ENCODE measurements at places on chromosomes 16 and 17.

DNA sequence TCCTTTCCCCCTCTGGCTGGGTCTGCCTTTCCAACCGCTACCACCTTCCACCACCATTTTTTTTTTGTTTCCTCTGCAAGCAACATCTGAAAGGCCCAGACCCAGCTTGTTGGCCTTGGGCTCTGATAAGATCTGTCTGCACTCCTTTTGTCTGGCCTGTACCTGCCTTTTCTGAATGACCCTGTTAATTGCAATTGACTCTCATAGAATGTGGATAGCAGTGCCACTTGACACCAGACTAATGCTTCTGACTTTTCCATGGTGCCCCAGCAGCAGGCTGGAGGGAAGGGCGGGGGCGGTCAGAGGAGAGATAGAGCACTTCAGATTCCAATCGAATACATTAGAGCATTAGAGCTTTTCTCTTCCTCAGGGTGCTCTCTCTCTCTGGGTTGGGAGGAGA lies 538.9 kb downstream of the WWOX start:
- DNase-seq = no peak

DNA sequence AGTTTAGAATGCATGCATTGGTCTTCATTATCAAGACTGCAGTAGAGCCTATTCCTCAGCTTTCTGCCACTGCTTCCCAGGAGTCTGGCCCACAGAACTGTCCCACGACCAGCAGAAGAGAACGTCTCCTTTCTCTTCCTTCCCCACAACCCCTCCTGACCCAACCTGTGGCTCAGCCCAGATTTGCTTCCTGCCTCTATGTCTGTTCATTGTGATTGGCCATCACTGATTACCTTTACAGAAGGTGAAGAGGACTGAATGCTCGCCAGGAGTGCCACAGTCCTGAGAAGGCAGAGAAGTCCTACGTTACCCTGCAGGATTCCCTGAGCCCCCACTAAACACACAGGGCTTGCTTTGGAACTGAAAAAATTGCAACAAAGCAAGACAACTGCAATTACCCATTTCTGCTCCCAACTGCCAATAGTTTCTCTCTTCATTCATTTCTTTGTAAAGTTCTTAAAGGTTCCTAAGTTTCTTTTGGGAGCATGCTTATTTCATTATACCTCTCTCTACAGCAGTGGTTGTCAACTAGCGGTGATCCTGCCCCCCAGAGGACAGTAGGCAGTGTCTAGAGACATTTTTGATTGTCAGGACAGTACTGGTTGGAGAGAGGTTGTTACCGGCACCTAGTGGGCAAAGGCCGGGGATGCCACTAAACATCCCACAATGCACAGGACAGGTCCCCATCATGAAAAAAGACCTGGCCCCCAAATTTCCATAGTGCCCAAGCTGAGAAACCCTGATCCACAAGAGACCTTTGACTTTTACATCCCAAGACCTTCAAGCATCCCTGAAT lies 4.5 kb upstream of the NAT9 start:
- peak; percentile 71 for DNase-seq

DNA sequence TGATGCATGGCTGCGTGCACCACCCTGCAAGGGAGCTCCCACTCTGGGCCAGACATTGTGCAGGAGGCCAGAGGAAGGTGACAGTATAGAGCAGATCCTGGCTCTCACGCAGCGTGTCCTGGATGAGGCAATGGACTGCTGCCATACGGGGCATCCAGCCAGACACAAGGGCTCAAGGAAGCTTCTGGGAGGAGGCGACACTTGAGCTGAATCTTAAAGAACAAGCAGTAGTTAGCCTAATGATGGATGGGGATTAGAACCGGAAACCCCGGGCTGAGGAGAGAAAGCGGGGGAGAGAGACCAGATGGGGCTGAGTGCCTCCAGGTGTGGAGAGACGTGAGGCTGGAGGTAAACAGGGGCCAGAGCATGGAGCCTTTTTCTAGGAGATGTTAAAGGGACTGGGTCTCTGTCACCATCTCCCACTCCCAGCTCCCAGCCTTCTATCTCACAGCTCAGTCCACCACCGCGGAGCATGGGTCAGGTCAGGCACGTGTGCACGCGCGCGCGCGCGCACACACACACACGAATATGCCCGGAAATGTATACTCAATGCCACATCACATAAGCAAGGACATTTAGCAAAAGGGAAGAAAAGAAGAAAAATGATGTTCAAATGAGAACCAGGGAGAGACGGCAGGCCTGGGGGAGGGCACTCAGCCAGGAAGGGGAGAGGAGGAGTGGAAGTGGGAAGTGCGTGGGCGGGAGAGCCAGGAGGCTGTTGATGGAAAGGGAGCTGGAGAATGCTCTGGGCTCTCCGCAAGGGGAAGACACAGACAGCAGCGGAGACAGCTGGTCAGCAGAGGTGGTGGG lies 46.3 kb downstream of the CCDC42 start:
- peak; percentile 43 for DNase-seq

- DNase-seq = no peak
Measured at GRCh38 chr17:13749891-13750235, 148.1 kb upstream of the HS3ST3A1 start.

DNA sequence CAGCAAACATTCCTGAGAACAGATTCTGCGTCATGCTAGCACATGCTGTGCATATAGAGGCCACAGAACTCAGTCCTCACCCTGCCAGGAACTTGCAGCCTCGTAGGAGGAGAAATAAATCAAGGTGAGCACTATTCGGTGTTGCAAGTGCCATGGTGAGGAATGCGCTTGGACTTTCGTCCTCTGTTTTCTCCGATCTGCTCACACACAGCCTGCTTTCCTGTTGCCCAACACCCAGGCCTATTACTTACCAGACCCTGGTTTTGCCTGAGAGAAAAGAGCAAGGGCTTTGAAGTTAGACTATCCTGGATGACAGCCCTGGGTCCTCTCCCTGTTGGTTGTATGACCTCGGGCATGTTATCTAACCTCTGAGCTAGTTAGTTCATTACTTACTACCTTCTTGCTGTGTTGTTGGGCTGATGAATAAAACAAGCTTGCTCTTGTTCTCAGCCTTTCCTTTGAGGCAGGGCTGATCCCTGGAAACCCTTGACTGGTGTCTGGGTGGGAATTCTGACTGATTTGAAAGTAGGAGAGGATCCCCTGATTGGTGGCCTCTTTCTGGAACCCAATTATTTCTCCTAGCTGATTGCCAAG lies 2.9 kb downstream of the ACSF2 start:
- DNase-seq = no peak

DNA sequence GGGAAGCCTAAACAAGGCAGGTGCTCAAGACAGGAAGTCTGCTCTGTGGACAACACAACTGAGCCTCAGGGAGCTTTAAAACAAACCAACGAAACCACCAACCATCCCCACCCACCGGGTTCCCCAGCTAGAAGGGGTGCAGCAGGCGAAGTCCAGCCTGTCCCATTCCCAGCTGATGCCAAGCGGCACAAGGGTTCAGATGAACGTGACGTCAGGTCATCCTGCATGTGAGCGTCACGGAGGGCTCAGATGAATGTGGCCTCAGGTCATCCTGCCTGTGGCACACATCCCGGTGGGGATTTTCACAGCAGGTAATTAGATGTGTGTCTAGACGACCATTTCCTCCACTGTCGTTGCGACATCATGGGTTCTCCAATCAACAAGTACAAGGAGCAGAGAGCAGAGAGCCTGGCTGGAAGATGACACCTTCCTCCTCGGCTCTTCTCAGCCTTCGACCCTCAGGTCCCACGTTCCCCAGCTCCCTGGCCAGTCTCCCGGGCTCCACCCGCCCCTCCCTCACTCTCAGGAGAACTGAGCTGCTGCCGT lies 246.5 kb downstream of the FOXL1 start:
- no peak for DNase-seq

DNA sequence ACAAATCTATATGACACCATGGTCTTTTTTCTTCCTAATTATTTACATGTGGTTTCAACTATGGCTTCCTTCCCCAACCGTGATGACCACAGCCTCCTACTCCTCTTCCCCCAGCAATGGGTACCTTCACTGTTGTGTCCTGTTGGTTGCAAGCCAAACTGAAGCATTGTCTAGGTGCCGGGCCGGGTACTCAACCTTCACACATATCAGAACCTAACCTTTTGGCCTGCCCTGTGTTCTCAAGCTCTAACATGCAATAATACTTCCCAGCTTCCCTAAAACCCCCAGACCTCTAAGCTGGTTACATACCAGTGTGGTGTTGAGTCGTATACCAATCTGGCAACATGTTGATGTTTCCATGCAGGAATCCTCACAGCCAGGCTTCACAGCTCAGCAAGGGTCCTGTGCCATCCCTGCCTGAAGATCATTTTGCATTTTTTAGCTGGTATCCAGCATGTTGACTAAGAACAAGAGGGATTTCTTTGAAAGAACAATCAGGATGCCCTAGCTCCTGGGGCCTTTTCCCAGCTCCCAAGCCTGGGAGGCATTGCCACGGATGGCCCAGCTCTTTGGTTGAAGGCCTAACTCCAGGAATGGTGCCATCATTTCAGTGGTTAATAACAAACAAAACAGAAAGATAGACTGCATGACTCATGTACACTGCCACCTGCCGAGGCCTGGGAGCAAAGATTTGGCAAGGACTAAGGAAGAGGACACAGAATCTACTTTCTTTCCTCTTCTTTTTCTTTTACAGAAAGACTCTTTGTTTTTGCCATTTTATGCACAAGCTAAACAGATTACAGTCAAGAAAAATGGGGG lies 373.7 kb upstream of the SALL1 start:
- peak; percentile 26 for DNase-seq

DNA sequence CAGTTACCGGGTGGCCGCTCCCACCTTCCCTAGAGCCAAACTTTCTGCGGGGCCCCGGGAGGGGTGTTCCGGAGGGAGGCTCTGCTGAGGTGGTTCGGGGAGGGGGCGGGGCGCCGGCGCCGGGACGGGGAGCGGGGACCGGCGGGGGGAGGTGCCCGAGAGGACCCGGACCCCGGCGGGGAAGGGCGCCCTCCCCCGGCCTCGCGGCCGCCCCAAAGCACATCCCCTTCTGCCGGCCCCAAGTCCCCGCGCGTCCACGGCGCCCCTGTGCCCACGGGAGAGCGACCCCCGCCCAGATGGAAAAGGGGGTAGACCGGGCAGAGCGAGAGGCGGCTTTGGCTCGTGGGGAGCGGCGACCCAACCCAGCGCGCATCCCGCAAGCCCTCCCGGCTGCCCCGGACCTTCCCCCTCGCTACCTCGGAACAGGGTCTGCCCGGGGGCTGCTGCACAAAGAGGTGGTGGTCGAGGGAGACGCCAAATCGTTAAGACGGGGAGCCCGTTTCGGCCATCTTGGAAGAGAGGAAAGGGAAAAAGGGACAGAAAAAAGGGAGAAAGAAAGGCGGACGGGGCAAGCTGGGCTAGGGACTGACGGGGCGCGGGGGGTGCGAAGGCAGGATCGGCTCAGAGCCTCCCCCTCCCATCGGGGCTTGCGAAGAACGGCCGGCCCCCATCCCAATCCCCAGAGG lies 530 bp downstream of the PCGF2 start:
- peak; percentile 42 for DNase-seq

DNA sequence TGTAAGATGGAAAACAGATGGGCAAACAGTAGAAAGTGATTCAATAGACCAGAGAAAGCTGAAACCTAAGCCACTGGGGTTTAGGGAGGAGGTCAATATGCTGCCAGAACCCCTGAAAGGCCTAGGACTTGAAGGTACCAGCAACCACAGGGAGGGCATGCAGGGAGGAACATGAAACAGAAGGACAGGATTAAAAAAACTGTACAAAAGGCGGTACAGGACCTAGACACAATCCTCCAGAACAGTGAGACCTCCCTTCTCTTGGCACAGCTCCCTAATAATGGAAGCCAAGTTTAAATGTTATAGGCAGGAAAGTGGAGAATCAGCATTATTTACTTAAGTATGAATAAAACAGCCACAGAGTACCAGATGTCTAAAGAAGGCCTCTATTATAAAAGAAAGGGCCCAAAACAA lies 105.5 kb downstream of the SPAG9 start:
- no peak for DNase-seq

GRCh38 chr17:78977681-78977943 lies 2.1 kb downstream of the LGALS3BP start:
- no peak for DNase-seq

DNA sequence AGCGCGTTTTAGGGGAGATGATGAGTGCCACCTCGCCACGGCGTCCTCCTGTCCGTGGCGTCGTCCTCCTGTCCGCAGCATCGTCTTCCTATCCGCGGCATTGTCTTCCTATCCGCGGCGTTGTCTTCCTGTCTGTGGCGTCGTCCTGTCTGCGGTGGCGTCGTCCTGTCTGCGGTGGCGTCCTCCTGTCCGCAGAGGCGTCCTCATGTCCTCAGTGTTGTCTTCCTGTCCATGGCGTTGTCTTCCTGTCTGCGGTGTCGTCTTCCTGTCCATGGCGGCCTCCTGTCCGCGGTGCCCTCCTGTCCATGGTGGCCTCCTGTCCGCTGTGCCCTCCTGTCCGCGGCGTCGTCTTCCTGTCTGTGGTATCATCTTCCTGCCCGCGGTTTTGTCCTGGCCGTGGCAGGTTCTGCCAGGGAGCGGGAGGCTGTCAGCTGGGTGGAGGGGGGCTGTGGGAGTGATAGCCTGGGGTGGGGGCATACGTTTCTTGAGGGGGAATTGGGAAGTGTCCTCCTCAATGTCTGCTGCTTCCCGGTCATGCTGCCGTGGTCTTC lies 30.9 kb downstream of the TBCD start:
- no peak for DNase-seq

DNA sequence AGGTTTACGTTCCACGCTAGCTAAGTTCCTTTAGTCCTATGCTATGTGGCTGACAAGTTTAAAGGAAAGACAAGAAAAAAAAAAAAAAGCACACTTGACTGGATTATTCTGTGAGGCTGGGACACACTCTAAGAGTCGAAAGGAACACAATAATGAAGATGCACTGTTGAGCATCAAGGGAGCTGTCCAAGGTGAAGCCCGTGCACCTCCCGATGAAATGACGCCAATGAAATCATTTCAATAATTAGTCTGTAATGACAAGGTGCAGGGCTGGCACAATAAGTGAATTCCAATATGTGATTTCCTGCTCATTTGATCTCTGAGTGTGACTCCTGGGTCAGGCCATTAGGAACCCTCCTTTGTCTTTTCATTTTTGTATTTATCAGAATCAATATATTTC lies 232.9 kb downstream of the CDH13 start:
- DNase-seq = no peak

DNA sequence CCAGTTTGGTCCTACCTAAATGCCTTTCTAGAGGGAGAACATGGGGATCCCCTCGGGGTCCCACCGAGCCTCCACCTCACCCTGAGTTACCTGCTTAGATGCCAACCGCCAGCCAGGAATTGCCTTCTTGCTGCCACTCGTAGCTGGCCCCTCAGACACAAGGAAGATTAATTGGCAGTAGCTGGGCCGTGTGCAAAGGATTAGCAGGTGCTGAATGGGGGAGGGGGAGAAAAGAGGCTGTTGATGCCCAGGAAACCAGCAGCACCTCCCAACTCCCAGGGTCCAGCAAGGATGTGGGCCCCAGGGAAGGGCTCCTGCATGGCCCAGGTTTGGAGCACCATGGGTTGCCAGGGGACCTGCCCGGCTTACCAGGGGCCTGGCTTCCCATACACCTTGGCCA lies at the start of gene CNGB1:
Gene CNGB1 (minus strand): TSS at position 159 of the 400 bp plus-strand sequence. CDS start 3,842 bp downstream, outside the sequence.
- no peak for DNase-seq

DNA sequence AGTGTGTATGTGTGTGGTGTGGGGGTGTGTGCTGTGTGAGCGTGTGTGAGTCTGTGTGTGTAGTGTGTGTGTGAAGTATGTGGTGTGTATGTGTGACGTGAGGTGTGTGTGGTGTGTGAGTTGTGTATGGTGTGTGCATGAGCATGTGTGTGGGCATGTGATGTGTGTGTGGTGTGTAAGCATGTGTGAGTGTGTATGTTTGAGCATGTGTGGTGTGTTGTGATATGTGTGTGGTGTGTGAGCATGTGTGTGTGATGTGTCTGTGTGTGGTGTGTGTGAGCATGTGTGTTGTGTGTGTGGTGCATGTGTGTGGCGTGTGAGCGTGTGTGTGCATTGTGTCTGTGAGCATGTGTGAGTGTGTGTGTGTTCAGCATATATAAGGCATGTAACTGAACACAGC lies 20.9 kb downstream of the MAPT start:
- DNase-seq = no peak
